ENCODE measurements at places on chromosomes 12 and 14.

- peak overlapping the region; percentile 50 for H3K4me3 ChIP-seq
- peaks cover 66% of the 10 kb centered on the region for H3K36me3 ChIP-seq
- peak overlapping the region; percentile 79 for H3K27ac ChIP-seq
- no peaks in the 10 kb centered on the region for H3K27me3 ChIP-seq
Observed at GRCh38 chr14:73723406-73723796, 9.2 kb upstream of the PNMA1 start.

GRCh38 chr12:98344046-98344930, 171.1 kb upstream of the TMPO start:
- H3K27me3 ChIP-seq, result no peaks in the 10 kb centered on the region
- H3K4me1 ChIP-seq, result no peaks in the 10 kb centered on the region
- H3K27ac ChIP-seq, result no peak overlapping the region
- H3K36me3 ChIP-seq, result no peaks in the 10 kb centered on the region

DNA sequence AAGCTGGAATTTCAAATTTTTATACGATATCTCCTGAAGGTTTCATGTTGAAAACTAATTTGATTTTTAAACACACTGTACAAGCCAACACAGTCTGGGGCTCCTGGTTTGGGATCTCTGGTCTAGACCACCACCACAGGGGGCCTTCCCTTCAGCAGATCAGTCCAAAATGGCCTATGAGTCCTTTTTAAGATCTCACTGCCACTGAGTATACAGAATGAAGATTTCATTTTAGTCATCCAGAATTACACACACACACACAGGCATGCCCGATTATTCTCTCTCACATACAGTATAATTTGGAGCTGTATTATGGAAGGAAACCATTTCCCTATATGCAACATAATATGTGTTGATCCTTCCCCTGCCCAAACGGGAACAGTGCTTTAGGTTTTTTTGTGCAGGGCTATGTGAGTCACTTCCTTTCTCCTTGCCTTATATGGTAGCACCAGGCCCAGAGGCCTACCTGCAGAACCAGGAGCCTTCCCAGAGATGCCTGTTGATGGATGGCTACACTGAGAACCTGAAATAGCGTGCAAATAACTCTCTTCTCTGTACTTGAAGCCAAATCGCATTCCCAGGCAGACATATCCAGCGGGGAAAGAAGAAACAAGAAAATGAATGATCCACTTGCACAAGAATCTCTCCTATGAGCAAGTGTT, 28.1 kb upstream of the WNK1 start:
- H3K36me3 ChIP-seq, result no peaks in the 10 kb centered on the region
- H3K27me3 ChIP-seq, result no peaks in the 10 kb centered on the region
- H3K4me1 ChIP-seq, result peaks cover 7% of the 10 kb centered on the region
- H3K4me3 ChIP-seq, result no peak overlapping the region

- H3K36me3 ChIP-seq, result no peaks in the 10 kb centered on the region
- peaks cover 11% of the 10 kb centered on the region for H3K4me1 ChIP-seq
- peak overlapping the region; percentile 8 for H3K27ac ChIP-seq
- no peak overlapping the region for H3K4me3 ChIP-seq
Observed at GRCh38 chr12:538731-539539, 79.2 kb downstream of the B4GALNT3 start.

DNA sequence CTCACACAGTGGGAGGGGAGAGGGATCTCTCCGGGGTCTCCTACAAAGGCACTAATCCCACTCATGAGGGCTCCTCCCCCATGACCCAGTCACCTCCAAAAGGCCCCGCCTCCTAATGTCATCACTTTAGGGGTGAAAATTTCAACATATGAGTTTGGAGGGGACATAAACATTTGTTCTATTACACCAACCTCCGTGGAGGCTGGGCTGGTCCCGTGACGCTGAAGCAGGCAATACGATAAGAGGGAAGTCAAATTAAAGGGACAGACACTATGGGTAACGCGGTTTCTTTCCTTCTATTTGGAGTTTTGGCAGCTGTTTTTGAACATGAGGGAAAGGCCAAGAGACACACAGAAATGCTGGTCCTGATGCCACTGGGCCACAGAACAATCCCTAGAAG, 175.7 kb upstream of the VASH1 start:
- peaks cover 8% of the 10 kb centered on the region for H3K4me1 ChIP-seq
- H3K27me3 ChIP-seq, result no peaks in the 10 kb centered on the region
- H3K36me3 ChIP-seq, result no peaks in the 10 kb centered on the region
- H3K27ac ChIP-seq, result no peak overlapping the region

DNA sequence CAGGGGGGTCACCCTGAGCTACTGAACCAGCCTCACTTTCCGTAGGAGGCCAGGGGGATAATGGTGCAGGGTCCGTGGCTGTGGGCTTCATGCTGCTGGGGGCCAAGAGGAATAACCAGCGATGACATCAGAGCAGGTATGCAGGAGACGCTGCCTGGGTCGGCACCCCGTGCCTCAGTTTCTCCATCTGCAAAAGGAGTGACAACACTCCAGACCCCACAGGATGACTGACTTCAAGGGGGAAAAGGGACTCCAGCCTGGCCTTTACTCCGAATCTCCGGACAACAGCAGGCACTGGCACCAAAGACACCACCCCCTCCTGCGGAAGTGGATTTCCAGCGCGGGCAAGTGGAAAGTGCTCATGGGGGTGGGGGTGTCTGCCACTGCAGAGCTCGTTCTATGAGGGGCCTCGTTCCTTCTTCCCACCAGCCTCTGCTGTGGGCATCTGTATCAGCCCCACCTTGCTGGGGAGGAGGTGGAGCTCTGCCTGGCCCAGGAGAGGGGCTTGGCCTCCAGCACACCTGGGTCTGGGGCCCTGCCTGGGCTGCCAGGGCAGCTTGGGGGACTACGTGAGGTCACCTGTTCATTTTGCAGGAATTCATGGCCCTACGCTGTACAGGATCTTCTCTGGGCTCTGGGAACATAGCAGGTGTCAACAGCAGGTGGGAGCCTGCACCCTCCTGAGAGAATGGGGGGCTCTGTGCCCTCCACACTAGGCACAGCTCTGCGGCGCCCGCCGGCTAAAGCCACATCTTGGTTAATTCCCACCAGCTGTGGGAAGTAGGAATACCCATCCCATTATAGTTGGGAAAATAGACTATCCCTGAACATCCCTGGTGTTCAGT, 216.6 kb upstream of the C14orf180 start:
- no peak for DNase-seq
- H3K4me3 ChIP-seq, result no peak overlapping the region
- H3K4me1 ChIP-seq, result no peaks in the 10 kb centered on the region
- no peaks in the 10 kb centered on the region for H3K27me3 ChIP-seq
- H3K36me3 ChIP-seq, result no peaks in the 10 kb centered on the region
- no peak overlapping the region for H3K27ac ChIP-seq

- no peak for DNase-seq
- no peak overlapping the region for H3K4me3 ChIP-seq
- no peaks in the 10 kb centered on the region for H3K36me3 ChIP-seq
- no peaks in the 10 kb centered on the region for H3K27me3 ChIP-seq
- H3K27ac ChIP-seq, result no peak overlapping the region
Observed at GRCh38 chr14:102900631-102901571, 21.6 kb upstream of the AMN start.

DNA sequence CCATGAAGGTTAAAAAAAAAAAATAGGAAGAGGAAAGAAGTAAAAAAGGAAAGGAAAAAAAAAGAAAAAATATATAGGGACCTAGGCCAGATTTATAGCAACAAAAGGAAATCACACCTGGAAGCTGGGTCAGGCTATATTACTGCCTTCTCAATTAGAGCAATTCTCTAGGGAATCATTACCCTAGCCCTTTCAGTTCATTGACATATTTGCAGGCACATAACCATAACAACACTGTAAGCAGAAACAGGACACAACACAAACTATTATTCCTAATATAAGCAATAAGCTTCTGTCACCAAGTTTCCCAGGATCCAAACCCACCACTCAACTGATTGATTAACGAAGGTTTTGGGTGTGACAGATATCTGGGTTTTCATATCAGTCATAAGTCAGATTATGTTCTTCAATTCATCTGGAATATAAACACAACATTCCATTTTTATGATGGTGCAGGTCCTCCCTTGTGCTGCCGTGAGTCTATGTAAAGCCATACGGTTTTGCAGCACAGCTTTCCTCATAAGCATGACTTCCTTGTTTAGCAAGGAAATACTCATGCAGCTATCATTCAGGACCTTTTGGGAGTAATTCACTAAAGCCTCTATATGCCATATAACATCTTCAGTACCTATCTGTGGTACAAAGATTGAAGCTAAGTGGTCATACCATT, 4.2 kb downstream of the PCNX4 start:
- no peak for DNase-seq
- H3K4me3 ChIP-seq, result no peak overlapping the region

DNA sequence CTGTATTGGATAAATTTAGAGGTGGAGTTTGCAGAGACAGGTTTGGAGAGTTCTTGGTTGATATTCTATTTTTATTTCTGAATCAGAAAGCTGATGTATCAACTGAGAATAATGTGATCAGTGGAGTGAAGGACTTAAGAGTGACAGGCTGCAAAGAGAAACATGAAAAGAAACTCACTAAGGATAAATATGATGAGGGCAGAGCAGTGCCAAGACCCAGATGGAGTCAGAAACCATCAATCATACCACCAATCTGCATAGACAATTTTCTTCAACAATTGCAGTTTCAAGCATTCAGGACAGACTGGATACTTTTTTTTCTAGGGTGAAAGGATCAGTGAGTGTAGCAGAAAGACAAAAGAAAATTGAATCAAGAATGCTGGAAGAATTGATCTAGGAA, 226.7 kb upstream of the NAV3 start:
- H3K4me3 ChIP-seq, result no peak overlapping the region
- DNase-seq, result no peak
- H3K27me3 ChIP-seq, result no peaks in the 10 kb centered on the region
- no peaks in the 10 kb centered on the region for H3K4me1 ChIP-seq
- no peak overlapping the region for H3K27ac ChIP-seq
- H3K36me3 ChIP-seq, result no peaks in the 10 kb centered on the region

- H3K36me3 ChIP-seq, result no peaks in the 10 kb centered on the region
- no peaks in the 10 kb centered on the region for H3K27me3 ChIP-seq
- H3K4me1 ChIP-seq, result no peaks in the 10 kb centered on the region
- no peak for DNase-seq
- H3K4me3 ChIP-seq, result no peak overlapping the region
Observed at GRCh38 chr14:99078426-99078825, 193.6 kb downstream of the BCL11B start.

DNA sequence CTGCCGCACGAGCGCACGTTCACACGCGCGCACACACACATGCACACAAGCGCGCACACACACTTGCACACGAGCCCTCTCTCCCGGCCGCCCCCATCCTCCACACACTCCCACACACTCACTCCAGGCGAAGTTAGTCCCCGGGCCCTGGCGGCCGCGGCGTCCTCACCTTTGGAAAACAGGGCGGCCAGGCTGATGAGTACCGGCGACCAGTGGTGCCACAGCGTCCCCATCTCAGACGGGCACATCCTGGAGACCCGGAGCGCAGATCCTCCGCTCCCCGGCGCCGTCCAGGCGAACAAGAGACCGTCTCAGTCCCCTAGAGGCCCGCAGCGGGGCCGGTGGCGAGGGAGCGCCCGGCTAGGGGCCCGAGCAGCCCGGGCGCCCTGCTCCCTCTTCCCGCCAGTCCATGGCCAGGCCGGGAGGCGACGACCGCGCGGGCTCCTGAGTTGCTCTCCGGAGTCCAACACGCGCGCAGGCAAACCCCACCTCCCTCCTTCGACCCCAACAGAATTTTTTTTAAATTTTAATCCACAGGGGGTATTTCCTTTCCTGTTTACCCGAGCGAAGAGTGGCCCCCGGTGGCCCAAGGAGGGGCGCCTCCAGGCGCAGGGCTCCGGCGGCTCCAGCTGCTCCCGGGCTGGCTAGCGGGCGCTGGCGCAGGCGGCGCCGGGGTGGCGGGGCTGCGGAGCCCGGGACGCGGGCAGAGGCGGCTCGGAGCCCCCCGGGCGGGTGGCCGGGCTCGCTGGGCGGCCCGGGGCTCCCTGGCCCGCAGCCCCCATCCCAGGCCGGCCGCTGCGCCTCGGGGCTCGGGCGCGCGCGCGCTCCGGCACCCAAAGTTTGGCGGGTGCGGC, 506 bp downstream of the TMEM132D start:
- no peaks in the 10 kb centered on the region for H3K4me1 ChIP-seq
- H3K4me3 ChIP-seq, result no peak overlapping the region
- H3K27ac ChIP-seq, result no peak overlapping the region
- H3K27me3 ChIP-seq, result no peaks in the 10 kb centered on the region
- no peaks in the 10 kb centered on the region for H3K36me3 ChIP-seq

DNA sequence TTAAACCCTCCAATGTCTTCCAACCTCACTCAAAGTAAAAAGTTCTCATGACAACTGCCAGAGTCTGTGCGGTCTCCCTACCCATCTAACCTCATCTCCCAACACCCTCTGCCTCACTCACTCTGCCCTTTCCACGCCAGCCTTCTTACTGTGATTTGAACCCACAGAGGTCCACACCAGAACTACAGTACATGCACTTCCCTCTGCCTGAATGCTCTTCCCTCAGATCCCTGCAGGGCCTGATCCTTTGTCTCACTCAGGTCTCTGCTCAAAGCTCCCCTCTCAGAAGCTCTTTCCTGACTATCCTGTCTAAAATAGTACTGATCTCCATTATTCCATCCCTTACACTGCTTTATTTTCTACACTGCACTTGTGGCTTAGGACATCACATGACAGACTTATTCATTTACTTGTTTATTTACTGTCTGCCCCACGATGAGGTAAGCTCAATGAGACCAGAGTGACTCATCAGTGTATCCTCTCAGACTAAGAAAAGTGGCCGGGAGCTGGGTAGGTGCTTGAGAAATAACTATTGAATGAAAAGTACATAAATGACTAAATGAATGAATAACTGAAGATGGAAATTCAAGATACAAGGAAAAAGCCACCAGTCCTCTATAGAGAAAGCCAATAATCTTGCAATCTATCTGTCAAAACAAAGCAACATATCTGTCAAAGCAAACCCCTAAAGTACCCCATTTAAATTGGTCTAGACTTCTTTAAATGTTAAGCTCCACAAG, 17.1 kb downstream of the POMT2 start:
- no peak overlapping the region for H3K27ac ChIP-seq
- peaks cover 16% of the 10 kb centered on the region for H3K36me3 ChIP-seq
- H3K27me3 ChIP-seq, result no peaks in the 10 kb centered on the region
- no peak for DNase-seq
- H3K4me3 ChIP-seq, result no peak overlapping the region

DNA sequence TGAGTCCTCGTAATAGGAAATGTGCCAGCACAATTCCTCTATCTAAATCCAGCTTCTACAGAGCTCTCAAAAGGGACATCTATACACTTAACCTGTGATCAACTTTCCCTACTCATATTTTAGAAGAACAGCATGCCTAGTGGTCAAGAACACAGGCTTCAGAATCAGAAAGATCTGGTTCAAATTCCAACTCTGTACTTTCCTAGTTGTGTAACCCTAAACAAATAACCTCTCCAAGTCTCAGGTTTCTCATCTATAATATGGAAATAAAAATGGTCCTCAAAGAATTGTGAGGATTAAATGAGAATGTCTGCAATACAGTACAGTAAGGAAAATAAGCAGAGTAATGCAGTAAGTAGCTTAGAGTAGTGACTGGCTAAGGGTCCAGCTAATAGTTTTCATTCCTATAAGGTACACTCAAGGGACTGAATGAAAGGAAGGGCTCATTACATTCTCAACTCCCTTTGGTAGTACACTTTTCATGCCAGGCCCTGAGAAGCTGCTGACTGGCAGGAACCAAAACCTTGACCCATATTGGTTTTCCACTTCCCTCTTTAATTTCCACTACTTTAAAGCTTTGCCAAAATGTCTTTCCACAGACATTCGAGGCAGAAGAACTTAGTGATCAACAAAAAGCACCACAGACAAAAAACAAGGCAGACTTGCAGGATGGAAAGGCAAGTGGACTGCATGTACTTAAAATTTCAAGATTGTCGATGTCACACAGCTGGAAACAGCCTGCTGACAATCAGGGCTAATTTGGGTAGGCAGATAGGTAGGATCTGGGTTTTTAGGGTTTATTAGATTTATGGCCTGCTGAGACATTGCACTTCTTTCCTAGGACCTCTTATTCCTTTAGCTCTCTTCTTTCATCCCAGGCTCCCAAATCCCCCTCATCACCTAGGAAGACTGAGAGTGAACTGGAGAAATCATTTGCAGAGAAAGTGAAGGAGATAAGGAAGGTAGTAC, 4.3 kb downstream of the CCDC196 start:
- no peak overlapping the region for H3K4me3 ChIP-seq
- no peaks in the 10 kb centered on the region for H3K27me3 ChIP-seq
- H3K27ac ChIP-seq, result no peak overlapping the region
